ENCODE measurements at places on chromosomes 4 and X. TPM values are rescaled to one million over a fixed set of nuclear protein-coding genes. Genes with fewer than 3 reads are reported as not detected.
A peak's percentile ranks its signal among the peaks of the same experiment; 100 is the strongest.

DNA sequence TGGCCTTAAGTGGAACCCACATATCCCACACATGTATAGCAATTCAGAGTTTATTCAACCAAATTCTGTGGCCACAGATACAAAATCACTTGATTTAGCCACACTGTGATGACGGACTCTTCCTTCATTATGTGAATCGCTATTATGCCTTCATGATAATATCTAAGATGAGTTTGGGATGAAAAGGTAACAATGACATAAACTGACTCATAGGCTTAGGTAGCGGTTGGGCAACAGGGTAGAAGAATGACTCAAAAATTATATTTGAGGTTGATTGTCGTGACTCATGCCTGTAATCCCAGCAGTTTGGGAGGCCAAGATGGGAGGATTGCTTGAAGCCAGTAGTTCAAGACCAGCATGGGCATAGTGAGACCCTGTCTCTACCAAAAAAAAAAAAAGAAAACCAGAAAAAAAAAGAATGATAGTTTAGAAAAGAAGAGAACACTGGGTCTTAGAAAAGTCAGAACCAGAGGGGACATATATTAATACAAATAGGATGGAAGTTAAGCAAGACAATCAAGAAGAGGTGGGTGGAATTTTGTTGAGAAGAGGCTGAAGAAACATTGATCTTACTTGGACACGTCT, 70.4 kb upstream of the USP9X start:
- no peak for DNase-seq

DNA sequence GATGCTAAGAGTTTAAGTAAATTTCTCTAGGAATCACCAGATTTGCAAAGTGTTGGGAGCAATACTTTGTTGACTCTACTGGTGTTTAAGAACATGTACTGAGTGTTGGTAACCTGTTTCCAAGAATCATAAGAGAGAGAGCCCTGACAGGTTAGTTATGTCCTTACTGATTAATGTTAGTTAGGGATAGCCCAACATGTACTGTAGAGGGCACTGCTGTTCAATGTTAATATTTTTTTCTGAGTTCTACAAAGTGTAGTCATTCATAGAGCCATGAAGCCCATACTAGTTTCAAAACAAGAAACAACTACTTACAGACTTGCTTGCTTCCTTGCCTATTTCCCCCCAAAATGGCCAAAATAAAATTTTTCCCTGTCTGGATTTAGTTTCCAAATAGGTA, 11.9 kb downstream of the TMPRSS11D start:
- DNase-seq = peak; percentile 0

DNA sequence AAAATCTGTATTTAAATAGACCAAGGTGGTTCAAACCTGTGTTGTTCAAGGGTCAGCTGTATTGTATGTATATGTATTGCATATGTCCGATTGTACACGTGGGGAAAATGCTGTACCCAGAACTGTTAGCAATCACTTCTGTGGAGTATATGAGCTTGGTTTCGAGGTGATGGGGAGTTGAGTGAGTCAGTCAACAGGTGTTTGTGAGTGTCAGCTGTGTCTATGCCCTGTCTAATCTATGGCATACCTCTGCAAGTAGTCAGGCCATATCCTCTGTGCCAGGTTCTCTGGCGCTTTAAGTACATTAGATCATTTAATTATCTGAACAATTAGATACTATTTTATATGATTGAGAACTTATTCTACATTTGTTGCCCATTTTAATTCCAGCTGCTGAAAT, 7.4 kb downstream of the ZRSR2 start:
- no peak for DNase-seq

- DNase-seq = no peak
Measured at GRCh38 chr4:184664445-184665210, 15.1 kb downstream of the PRIMPOL start.

DNA sequence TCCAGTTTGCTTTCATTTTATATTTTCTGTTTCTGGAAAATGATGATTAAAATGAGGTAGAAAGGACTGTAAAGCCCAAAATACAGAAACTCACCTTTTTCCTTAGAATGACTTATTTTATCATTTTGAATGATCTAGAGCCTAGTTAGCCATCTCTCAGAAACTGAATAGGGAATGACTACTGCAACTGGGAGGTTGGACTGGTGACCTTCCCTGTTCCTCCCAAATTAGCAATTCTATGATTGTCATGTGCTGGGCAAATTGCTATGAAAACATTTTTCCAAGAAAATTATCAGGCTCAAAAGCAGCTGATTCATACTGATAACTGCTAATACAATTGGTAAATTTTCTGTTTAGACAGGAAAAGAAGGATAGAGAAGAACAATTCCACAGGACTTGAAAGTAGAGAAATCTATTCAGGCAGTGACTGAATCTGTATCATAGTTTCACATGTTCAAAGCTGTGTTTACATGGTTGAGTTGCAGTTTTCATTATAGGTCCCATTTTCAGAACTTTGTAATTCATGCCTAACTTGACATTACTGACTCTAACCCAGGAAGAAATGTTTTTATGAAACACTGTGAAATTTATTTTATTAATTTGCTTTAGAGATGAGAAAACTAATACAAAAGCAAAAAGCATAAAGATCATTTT, 43.4 kb upstream of the SEC24B start:
- DNase-seq = no peak

DNA sequence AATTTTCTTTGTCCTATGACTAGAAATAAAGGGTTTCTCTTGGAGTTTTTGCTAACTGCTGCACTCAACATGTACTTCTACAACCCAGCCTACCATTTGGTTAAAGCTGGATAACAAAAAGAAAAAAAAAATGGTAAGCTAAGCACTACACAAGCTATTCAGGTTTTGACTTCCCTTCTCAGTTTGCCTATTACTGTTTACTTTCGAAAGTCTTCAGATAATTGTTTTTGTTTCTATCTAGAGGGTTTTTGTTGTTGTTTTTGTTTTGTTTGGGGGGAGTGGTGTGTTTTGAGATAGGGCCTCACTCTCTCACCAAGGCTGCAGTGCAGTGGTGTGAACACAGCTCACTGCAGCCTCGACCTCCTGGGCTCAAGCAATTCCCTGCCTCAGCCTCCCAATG, 46.6 kb downstream of the CLOCK start:
- no peak for DNase-seq

DNA sequence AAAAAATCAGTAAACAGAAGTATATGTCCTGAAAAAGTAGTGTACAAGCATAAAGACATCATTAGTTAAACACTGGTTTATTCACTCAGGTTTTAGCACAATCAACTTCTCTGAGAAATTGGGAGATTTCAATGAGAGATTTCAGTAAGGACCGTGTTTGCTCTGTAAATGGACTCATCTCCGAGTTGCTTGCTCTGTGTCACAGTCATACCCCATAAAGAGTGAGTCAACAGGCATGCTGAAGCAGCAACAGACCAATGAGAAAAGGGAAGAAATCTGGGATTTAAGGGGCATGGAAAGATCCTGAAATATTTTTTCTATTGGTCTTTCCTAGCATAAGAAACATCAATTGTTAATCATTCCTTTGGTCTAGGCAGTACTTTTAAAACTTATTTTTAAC, 4.7 kb downstream of the GLUD2 start:
- DNase-seq = no peak

- DNase-seq = peak; percentile 27
Measured at GRCh38 chrX:47619486-47620302, at the start of gene SYN1. TSS of gene SYN1 (minus strand) at chrX:47619857. CDS start at chrX:47619728, 129 bp downstream.

- no peak for DNase-seq
Measured at GRCh38 chrX:155998761-155999510, 1.4 kb downstream of the IL9R start.

DNA sequence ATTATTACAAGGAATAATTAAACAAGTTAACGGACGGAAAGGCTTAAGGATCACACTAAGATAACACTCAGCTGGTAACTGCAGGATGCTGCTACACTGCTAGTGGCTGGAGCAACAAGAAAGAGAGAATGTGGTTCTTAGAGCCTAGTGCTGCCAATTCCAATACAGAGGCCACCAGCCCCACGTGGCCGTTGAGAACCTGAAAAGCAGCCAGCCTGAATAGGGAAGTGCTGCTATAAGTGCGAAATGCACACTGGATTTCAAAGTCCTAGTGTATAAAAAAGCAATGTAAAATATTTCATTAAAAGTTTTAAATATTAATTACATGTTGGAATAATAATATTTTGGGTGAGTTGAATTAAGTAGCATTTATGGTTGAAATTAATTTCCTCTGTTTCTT, 257.3 kb upstream of the TAPT1 start:
- no peak for DNase-seq

DNA sequence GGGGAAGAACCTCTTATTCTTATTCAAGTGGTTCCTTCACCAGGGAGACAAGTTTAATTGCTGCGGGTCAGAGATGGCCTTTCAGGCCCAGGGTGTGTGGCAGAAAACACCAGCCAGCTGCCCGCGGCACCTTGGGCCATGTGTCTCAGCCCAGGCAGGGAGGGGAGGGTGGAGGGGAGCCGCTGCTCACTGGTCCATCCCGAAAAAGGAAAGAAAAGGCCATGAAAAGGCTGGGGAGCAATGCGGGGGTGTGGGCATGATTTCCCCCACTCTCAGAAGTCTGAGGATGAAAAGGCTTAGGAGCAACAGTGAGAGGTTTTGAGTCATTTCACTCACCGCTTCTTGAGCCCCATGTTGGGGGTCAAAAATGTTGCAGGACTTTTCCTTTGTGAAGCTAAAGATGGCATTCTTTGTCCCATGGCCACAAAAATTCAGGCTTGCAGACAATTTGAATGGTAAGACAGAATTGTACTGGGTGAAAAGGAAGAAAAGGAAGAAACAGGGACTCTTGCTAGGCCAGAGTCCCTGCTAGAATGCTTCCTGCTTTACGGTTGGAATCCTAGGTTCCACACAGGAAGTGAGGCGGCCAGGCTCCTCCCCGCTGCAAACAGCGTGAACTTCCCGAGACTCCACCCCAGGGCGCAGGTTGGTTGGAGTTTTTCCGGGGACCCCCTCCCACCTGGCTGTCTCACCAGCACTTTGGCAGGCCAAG, 17.4 kb upstream of the FAM47E start:
- DNase-seq = no peak

DNA sequence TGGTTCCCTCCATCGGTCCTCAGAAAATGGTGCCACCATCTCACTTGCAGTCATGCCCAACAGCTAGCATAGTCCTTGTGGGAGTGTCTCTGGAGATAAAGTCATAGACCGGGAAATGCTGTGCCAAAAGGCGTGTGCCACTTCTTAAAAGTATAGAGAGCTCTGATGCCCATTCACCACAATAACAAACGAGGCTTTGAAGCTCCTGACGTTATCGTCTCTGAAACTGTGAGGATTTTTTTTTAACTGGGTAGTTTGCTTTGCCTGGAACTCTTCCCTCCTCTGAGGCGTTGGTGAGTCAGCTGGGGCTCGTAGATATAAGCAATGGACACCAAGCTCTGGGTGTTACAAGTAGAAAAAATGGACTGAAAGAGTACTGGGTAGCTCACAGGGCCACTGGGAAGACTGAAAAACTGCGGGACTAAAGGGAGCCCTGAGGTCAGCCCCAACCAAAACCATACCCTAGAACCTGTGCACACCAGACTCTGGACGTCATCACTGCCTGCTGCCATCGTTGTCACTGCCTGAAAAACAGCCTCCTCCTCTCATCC, 89.4 kb upstream of the TRIM2 start:
- DNase-seq = no peak

GRCh38 chr4:39484582-39485272, 25.9 kb downstream of the LIAS start:
- no peak for DNase-seq

GRCh38 chr4:176593943-176594342, 198.8 kb downstream of the VEGFC start:
- no peak for DNase-seq

DNA sequence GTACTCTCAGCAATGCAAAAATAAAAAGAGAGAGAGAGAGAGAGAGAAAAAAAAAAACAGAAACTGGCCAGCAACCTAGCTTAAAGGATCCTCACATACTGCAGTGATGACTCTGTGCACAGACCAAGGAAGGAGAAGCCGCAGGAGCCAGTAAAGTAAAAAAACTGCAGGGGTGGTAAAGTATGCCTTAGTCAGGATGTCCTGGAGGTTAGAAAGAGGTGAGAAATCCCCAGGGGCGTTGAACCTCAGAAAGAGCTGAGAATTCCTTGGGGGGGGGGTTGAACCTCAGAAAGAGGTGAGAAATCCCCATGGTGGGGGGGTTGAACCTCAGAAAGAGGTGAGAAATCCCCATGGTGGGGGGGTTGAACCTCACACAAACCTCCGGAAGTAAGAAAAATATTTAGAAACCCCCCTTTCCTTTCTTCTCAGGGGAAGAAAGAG, 48.0 kb downstream of the MAGEA9 start:
- no peak for DNase-seq

- no peak for DNase-seq
Measured at GRCh38 chr4:187000281-187000680, 276.6 kb upstream of the FAT1 start.

DNA sequence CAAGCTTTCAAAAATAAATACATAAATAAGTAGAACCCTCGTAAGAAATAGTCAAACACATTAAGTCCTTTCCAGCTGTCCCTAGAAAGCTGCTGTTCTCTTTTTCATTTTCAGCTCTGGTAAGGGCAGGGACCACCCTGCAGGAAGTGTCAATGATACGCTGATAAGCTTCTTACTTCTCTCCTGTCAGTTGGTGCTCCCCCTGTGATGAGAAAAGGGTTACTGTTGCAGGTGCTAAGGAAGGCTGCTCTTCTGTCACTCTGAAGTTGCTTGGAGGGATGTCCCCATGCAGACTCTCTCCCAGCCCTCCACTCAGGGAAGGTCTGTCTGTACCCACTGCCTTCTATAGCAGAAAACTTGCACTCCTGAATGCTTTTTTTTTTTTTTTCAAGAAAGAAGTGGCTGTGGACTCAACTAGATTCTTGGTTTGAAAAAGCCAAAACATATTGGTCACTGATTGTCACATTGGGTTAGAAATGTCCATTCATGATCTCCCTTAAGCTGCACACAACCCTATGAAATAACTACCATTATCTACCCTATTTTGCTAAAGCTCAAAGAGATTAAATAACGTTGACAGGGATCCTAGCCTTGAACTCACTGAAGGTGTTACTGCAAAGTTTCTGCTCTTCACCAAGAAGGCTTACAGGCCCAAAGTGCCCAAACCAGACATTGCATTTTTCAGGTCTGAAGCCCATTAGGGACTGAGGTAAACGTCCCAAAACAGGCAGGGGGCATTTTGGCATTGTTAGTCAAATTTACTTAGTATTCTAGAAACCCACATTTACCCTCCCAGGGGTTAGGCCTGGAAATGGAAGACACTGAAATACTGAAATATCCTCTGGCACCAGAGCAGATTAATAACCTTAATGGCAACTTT, 1.2 kb downstream of the CXCL3 start:
- DNase-seq = no peak

DNA sequence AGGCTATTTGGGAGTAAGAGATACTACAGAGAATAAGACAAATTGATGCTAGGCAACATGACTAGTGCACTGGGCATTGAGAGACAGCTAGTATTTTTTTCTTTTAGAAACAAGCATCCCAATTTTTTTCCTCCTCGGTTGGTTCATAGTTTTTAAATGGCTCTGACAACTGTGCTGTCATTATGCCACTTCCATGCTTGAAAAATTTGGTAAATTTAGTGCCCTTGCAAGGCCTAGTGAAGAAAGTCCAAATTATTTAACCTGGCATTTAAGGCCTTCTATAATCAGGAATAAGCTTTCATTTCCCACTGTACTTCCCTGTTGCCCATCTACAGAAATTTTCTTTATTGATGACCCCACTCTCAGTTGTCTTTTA, 15.8 kb downstream of the VSIG4 start:
- no peak for DNase-seq

Gene TNMD
- not detected for total RNA-seq

Gene SETD7
- 85.0 TPM for total RNA-seq

Gene GPRASP3
- 11.4 TPM for total RNA-seq

Gene SSX5
- total RNA-seq = not detected

Gene LGI2
- total RNA-seq = 0.04 TPM

Gene MAB21L2
- 0.32 TPM for total RNA-seq

Gene ZAR1
- total RNA-seq = not detected
